Activated T-cell treated with anti-CD3 and anti-CD28 coated beads, Interleukin-2, amount 50 U/mL, for 4 hours (primary cell): ENCODE measurements at places on chromosomes 11 and 22.
A peak's percentile ranks its signal among the peaks of the same experiment; 100 is the strongest.

- no peak for DNase-seq
Measured at GRCh38 chr11:7278314-7278917, 26.7 kb downstream of the SYT9 start.

DNA sequence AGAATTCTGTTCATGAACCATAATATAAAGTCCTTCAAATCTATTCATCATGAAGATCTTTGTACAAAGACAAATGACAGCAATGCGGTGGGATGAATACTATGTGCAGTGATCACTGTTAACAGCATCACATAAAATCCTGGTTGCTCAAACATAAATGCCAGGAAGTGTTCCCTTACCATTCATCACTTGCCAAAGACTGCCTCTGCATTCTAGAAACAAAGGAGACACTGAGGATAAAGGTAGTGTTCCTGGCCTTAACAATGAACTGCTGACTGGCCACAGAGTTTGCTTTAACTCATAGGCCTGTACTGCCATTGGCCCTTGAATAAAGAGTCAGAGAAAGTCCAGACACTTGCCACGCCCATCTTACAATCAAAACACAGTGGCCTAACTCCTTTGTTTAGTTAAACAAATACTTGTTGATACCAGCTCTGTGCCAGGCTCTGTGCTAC lies 29.5 kb downstream of the C2CD3 start:
- no peak for DNase-seq

GRCh38 chr11:112355726-112356125 lies 95.1 kb upstream of the PLET1 start:
- no peak for DNase-seq

DNA sequence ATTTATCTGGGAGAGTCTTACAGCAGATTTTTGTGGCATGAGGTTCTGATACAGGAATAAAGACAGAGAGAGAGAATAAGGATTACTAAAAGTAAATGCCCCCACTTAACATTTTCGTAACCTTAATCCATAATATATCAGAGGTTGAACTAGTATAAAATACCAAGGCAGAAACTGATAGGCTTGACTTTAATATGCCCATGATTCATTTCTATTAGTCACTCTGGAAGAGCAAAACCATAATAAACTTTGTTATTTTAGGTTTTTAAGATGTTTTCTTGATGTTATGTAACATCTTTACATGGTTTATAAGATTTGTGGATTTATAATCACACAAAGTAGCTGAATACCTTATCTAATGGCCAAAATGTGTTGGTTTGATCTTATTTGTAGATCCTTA lies 19.1 kb downstream of the GUCY1A2 start:
- DNase-seq = no peak

GRCh38 chr11:13924801-13925327 lies 37.7 kb upstream of the SPON1 start:
- DNase-seq = no peak

DNA sequence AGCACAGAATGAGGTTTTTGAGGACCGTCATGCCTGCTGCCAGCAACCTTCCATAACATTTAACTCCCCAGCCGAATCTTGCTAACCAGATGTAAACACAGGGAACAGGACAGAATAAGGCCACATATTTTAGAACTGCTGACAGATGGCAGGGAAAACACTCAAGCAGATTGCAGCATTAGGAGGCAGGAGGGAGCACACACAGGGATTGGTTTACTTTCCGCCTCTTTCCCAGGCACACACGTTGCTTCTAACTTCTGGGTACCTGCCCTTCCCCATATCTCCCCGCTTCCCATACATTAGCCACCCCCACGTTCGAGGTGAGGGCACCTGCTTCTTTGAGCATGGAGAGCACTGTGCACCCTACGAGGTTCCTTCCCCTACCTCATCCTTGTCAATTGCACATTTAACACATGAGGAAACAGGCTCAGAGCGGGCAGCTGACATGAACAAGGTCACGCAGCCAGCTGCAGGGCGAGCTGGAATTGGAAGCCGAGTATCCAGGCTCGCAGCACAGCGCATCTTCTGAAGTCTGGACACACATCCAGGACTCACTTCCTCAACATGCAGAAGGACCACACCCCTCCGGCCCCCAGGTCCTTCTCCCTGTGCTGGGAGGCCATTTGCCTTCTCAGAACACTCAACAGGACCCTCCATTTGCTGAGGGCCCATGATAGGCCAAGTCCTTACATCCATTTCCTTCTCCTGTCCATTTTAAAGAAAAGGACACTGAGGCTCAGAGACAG lies 18.7 kb downstream of the ASPHD2 start:
- no peak for DNase-seq

GRCh38 chr11:30406978-30407762 lies 84.3 kb downstream of the ARL14EP start:
- no peak for DNase-seq

- no peak for DNase-seq
Measured at GRCh38 chr11:111026241-111026640, 219.3 kb upstream of the POU2AF2 start.

GRCh38 chr11:66150140-66150539 lies 80.1 kb downstream of the PACS1 start:
- DNase-seq = no peak

DNA sequence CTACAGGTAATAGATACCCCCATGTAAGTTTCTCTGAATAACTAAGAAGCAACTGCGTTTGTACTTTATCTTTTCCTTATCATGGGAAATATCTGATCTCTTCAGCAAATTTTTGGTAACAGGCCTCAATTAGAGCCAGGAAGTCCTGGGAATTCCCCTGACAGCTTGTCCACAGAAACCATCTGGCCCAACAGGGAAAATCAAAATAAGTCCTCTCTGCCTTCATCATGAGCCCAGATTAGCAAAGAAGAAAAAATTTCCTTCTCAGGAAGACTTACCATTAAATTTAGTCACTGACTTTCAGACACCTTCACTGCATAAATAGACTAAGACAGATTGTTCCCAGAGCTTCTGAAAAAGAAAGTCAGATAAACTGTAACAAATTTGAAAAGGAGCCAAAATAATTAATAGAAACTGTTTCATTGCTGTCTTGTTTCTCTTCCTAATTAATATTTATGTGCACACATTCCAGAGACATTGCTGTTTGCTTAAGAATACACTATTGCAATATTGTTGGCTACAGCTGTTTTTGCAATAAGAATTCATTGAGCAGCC lies 278.1 kb upstream of the FAT3 start:
- DNase-seq = no peak

- DNase-seq = no peak
Measured at GRCh38 chr11:100791860-100792259, 104.8 kb downstream of the ARHGAP42 start.

GRCh38 chr22:25869771-25870170 lies 127.8 kb downstream of the MYO18B start:
- no peak for DNase-seq

- DNase-seq = no peak
Measured at GRCh38 chr11:62445314-62445740, 26.5 kb downstream of the SCGB1A1 start.

DNA sequence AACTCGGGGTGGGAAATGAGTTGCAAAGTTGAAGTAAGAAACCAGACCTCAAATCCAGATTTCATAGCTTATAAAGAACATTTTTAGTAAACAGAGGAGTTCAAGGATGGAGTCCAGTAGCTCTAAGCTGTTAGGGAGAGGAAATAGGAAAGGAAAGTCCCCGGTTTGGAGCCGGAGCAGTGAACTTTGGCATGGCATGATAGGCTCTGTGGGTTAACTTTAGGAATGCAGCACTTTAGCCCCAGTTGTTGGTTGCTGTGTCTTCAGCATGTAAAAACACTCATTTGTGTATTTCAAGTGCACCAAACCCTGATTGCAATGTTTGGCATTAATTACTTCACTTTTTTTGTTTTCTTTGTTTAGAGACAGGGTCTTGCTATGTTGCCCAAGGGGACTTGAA lies 8.6 kb upstream of the PIK3IP1 start:
- no peak for DNase-seq

- no peak for DNase-seq
Measured at GRCh38 chr22:18933914-18934313, 2.2 kb downstream of the PRODH start.

DNA sequence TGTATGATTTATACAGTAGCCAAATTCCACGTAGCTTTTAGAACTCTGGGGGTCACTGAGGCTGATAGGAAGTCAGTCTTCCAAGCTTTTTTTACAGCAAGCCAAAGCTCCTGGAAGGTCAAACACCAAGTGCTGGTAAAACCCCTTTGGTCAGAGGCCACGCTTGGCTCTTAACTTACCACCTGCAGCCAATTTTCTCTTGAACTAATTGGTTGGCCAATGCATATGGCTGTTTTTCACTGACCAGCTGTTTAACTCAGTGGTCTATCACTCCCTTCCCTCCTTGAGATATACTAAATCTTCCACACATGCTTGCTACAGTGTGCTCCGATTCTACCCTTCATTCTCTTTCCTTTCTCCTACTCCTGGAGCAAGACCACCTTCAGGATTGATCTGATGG lies 116.0 kb downstream of the FAR1 start:
- DNase-seq = no peak

DNA sequence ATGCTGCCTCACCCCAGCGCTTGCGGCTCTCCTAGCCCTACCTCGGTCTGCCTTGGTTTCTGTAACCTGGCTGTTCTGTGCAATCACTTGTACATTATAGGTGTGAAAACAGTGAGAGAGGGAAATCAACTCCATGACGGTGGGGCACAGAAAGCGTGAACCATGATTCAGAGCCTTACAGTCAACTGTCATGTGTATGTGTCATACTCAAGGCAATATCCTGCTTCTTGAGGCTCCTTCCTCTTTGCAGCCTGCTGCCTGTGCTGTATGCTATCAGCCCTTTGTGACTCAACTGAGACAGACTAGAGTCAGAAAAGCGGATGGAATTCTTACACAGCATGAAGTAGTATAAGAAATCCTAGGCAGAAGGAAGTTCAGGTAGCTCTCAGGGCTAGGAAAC lies 2.1 kb downstream of the NRIP3 start:
- peak; percentile 15 for DNase-seq

- no peak for DNase-seq
Measured at GRCh38 chr11:78828676-78829075, 254.0 kb upstream of the NARS2 start.

- DNase-seq = no peak
Measured at GRCh38 chr11:100872951-100873740, 186.1 kb downstream of the ARHGAP42 start.

GRCh38 chr11:61816736-61817455 lies at the start of gene FADS1:
TSS of gene FADS1 (minus strand) at chr11:61817003. CDS start at chr11:61816929, 74 bp downstream.
- peak; percentile 66 for DNase-seq

DNA sequence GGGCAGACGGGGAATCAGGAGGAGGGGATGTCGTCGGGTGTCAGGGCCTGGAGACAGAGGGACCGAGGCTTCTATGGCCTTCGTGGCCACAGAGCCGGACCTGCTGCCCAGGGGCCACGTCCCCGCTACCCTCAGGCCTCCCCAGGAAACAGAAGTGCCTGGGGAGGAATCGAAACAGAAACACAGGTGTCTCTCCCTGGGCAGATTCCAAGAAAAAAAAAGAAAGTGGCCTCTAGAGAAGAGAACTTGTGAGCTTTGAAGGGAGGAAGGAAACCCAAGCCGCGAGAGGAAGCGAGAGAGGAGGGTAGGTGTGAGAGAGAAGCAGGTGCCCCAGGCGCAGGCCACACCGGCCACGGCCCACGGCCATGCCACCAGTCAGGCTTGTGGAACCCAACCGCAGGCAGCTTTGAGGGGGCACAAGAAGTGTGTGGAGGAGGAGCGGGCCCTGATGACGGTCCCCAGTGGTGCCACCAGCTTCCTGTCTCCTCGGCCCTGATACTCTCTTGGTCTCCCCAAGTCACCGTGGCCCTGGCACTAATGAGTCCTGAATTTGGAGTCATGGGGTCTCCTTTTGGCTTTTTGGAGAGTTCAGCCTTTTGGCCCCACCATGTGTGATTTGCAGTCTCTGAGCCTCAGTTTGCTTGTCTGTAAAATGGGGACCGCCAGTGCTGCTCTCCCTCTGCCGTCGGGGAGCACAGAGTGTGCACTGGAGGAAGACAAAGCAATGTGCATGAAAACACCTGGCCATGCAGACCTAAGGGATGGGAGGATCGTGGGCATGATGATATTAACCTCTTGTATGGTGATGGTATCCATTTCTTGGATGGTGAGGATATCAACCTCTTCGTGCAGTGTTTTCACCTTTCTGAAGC lies 25.2 kb downstream of the LIF start:
- DNase-seq = peak; percentile 40

DNA sequence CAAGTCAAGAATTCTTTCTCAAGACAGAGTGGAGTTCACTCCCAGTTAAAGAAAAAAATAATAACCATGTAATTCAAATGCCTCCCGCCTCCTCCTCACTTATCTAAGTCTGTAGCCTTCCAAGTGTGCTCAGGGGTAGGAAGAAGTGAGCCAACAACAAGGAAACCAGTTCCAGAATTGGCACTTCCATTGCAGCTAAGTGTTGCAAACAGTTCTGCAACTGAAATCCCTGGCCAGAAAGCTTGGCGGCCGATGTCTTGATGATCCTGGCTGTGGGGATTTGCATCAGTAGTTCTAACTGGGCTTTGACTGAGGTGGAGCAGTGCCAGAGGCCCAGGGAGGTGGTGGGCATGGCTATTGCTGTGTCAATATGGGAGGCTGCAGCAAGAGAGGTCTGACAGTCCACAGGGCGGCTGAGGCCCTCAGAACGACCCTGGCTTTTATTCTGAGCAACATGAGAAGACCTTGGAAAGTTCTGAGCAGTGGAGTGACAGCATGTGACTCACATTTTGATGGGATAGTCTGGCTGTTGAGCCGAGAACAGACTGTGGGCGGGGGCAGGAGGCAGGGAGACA lies 19.2 kb downstream of the DHCR7 start:
- DNase-seq = no peak

DNA sequence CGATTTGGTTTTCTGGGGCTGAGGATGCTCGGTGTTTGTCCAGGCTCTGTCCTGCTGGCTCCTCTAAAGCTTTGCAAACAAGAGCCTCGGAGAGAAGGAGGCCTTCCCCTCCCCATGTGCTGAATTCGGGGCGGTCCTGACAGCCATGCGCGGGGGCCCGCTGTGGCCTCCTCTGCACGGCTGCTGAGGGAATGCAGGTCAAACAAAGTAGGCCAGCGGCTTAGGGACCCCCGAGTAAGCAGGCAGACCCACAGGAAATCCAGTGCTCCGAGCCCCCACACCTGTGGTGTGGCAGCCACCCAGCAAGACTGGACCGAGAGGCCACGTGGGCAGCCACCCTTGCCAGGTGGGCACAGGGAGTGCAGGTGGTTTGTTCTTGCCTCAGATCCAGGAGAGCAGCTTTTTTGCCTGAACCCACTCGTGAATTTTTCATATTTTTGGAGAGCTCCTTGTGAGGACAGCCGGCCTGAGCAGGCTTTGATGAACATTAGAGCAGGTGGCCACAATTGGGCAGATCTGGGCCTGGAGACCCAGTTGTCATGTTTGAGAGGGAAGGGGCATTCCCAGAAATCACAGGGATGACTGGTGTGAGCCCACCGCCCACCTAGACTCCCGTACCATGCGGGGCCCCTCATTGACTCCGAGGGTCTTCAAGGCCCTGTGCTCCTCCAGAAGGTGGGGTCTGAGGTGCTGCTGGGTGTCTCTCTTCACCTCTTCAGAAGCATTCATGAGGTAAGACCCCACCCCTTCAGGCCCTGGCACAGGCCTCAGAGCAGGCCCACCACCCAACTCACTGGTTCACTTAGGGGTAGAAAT lies 43.0 kb upstream of the KCNQ1OT1 start:
- no peak for DNase-seq
